Urothelium cell line (cell line): ENCODE measurements at places on chromosomes 7 and 10.

DNA sequence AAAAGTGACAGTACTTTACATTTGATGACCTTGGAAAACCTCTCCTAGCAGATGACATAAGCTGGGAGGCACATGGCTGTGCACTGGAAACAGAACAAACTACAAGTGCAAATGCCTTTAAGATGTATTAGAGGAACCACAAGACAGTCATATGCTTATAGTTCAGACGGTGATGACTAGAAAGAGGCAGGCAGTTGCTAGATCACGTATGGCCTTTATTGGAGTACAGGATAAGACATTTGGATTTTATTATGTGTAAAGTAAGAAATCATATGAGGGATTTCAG is 290.0 kb downstream of the SORCS1 start:
- no peak for DNase-seq

DNA sequence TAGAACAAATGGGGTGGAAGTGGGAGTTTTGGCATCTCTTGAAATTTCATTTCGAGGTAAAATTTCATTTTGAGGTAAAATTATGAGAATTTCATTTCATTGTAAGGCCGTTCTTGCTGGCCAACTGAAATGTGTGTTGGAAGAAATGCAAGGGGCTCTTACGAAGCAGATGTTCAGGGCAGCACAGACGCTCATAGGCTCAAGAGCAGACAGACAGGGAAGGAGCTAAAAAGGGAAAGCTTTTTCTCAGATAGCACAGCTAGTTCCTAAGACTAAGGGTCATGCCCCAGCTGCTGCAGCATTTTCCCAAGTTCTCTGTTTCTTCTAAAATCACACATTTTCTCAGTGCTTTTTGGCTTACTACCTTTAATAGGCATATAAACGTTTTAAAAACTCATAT is 65.1 kb upstream of the SFMBT2 start:
- no peak for DNase-seq

- peak; percentile 77 for DNase-seq
Observed at GRCh38 chr7:2523941-2524807, 4.6 kb downstream of the LFNG start.

- DNase-seq, result no peak
Observed at GRCh38 chr10:124708246-124708779, 35.9 kb downstream of the FAM53B start.

DNA sequence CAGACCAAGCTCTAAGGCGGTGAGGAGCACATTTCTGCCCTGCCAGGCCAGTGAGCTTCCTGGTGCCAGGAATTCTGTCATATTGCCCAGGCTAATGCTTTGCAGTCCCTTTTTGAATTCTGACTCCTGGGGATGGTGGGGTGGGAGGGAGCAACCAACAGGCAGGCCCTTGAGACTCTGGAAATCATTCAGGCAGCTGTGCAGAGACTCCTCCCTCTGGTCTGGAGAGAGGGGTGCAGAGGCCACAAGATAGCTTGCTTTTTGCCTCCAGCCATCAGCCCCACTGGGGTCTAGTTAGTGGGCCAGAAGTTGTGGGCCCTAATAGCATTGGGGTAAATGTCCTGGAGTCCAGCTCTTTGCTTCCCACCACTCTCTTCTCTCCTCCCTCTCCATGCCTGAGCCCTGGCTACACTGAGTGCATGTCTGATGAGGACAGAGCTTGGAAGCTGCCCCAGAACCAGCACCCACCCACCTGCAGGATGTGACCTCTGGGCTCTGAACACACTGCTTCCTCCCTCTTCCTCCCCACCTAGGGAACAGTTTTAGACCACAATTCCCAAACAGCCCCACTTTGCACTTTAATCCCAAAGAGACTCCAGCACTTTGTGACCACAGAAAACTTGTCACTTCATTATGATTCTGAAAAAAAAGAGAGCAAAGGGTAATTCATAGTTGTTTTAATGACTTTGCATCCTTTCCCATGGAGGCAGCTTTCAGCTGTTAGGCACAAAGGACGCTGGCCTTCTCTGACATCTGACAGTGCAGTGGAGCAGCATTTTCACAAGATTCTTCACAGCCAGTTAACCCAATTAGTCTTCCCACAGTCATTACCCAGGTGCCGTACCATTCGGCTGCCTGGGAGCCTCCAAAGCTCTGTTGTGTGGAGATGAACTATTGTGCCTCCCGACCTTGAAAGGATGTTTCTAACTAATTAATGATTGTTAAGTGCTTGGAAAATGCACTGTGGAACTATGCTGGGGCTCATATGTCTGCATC is 262.5 kb downstream of the TRIL start:
- DNase-seq, result no peak

DNA sequence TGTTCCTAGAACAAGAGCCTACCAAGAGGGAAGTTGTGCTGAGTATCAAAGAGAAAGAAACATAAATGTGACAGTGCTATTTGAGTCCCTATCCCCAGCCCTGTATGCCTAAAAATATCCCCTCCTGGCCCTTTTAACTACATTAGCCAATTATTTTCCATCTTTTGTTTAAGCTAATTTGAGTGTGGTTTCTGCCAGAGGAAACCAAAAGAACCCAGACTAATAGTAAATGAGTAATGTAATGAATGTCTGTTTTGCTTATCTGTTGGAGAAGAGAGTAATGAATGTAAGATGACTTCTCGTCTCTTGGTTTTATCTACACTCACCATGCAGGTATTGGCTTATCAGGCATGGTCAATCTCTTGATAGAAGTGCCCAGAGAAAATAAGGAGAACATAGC is 134.4 kb upstream of the CDK1 start:
- no peak for DNase-seq

- no peak for DNase-seq
Observed at GRCh38 chr7:46344533-46344932, 423.5 kb upstream of the IGFBP3 start.

DNA sequence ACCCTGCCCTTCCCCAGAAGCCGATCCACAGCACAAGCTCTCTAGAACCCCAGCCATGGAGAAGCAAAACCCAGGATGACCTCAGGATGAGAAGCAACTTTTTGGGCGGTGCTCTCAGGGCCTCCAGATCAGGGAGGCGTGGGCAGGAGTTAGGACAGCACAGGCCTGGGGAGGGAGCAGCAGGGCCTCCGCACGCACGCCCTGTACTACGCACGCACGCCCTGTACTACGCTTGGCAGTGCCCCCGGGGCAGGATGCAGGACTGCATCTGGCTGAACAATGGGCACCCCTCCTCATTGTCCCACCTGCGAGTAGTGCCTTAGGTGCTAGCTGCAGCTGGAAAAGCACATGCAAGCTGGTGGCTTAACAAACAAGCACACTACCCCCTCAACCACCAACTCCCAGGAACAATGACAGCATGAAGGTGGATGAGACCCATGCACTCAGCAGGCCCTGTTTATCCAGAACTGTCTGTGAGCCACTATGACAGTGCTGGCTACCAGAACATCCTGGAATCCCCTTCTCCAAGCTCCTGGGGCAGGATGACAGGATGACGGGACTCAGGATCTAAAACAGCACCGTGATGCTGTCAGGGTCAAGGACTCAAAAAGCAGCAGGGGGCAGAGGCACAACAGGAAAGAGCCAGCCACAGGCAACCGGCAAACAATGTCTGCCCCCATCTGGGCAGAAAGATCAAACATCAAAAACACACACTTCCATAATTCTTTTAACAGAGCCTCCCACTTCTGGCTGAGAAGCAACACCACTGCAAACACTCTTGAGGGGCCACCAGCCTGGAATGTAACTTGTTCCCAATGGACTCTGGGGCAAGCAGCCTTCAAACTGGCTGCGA is 11.8 kb downstream of the PODXL start:
- no peak for DNase-seq

GRCh38 chr7:99944497-99945070 is 15.2 kb upstream of the GJC3 start:
- no peak for DNase-seq

- no peak for DNase-seq
Observed at GRCh38 chr10:75402486-75403143, 1.1 kb upstream of the ZNF503 start.

- no peak for DNase-seq
Observed at GRCh38 chr10:49841615-49842332, 79.7 kb upstream of the OGDHL start.

GRCh38 chr7:28725911-28726310 is 232.2 kb downstream of the TRIL start:
- no peak for DNase-seq

DNA sequence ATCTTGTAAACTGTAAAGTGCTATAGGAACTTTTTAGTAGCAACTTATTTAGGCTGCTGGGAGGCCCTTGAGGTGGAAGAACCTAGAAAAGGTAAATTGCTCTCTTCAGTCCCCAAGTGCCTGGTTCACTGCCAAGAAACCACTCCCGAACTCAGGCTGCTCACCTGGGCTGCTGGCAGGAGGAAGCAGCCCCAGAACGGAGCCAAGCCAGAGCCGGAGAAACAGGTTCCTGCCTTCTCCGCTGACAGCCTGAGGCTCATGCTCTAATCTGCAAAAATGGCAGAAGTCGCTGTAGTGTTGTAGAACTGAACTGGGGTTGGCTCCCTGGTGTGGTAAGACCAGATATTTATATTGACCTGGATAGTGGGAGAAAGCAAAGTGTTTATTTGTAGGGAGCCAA is 136.0 kb downstream of the CUL2 start:
- DNase-seq, result no peak

DNA sequence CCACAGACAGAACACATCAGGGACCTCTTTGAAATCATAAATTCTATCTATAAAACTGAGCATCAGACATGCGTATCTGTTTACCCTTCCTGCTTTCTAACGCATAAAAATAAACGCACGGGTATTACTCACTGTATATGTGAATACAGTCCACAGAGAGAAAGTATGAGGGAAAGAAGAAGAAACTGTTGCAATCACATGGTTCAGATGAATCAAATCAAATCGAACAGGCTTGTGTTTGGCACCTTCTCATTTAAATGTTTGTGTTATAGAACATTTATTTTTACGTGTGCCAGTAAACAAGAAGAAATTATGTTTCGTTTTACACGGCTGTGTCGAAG is 322.0 kb downstream of the FRMD4A start:
- DNase-seq, result no peak

DNA sequence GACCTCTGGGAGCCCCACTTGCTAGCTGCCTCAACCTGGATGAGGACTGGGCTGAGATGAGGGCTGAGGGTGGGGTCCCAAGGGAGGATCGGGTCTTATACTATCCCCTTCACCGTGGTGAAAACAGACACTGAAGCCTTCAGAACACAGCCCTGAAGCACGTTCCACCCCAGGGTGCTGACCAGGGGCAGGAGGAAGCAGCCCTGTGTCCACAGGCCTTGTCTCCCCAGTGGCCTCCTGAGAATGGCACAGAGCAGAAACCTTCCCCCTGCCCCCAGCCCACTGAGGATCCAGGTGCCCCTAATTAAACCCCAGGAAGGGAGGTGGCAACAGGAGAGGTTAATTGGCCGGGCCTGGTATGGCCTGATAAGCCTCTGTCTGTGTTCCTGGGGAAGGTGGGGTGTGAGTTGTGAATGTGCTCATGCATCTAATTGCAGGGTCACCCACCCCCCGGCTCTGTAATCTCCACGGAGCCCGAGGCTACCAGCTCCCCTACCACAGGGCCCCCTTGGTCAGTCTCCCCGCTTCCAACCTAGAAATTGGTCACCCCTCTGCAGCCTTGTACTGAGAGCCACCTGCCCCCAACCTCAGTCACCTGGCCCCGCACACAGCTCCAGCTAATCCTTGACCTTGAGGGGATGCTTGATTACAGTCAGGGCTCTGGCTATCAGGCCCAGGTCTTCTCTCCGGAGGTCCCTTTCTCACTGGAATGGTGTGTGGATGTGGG is 159.0 kb upstream of the UNC5B start:
- no peak for DNase-seq
